ENCODE measurements at places on chromosomes 5 and 9. TPM values are rescaled to one million over a fixed set of nuclear protein-coding genes. Genes with fewer than 3 reads are reported as not detected.

The BAAT gene
- total RNA-seq = not detected

DNA sequence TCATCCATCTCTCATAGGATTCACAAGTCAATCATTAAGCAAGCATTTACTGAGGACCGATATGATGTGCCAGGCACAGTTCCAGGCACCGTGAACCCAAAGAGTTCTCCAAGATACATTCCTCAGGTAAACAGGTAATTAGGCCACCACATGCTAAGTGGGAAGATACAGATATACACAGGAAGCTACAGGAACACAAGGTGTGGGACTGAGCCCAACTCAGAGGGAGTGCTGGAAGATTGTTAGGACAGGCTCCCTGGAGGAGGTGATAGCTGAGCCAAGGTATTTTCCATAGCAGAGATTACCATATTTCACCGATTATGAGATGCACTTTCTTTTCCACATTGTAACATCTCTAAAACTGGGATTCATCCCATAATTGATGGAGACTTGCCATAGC is 31.4 kb upstream of the RAI14 start:
- no peak for DNase-seq

The CDH9 gene
- total RNA-seq = not detected

DNA sequence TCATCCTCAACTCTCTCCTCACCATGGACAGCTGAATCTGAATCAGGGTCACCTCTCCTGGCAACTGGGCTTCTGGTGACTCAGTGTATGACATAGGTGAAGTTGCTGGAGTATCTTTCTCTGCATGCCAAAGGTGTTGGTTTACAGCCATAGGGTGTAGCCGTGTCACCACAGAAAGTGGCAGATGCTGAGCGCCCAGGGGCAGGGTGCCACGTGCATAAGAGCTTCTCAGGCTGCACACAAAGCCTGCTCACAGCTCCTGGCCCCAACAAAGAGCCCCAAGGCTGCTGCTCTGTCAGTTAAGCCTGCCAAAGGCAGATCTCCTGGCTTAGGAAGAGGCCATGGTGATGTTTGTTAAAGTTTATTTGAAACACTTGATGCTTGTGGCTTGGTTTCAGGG is 297.7 kb upstream of the WWC1 start:
- DNase-seq = peak; percentile 81

- no peak for DNase-seq
These were observed 5.4 kb downstream of the DMAC1 start for GRCh38 chr9:7794196-7794595.

DNA sequence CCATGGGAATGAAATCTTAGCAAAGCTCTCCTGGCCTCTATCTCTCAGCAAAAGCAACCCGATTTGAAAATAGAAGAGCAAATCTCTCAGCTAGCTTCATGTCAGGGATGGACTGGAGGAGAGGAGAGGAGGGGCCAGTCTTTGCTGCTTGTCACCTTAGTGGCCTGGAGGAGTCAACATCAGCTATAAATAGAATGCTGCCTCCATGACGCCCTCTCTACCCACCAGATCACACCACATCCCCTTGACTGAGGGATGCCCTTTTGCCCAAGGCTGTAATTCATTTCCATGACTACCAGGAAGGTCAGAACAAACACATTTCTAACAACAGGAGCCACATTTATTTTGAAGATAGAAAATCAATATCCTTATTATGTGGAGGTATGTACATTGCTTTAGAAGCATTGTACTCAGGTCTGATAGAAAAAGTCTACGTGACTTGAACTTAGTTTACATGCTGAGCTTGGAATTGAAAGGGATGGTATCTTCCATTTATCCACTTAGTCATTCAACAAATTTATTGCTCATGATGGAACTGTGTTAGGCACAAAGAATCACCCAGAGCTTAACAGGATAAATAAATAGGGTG is 92.4 kb upstream of the LIFR start:
- no peak for DNase-seq

The PCDHA12 gene
- not detected for total RNA-seq

- DNase-seq = peak; percentile 89
These were observed 5.9 kb downstream of the ABCA2 start for GRCh38 chr9:137021979-137022661.

DNA sequence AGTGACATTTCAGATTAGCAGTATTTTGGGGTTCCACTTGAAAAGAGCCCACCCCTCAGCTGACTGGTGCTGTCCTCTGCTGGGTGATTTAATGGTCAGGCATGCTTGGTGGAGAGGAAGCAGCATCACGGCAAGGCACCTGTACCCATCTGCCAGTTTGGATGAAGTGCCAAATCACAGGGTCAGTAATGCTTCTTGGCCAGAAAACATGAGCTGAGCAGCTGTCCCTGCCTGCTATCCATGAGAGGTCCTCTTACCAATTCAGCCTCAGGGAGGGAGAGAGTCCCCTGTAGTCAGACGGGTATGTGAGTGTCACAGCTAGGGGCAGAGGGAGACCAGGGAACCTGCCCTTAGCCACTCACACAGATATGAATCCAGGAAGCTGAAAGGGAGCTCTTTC is 137.9 kb downstream of the SEC61B start:
- DNase-seq = no peak

DNA sequence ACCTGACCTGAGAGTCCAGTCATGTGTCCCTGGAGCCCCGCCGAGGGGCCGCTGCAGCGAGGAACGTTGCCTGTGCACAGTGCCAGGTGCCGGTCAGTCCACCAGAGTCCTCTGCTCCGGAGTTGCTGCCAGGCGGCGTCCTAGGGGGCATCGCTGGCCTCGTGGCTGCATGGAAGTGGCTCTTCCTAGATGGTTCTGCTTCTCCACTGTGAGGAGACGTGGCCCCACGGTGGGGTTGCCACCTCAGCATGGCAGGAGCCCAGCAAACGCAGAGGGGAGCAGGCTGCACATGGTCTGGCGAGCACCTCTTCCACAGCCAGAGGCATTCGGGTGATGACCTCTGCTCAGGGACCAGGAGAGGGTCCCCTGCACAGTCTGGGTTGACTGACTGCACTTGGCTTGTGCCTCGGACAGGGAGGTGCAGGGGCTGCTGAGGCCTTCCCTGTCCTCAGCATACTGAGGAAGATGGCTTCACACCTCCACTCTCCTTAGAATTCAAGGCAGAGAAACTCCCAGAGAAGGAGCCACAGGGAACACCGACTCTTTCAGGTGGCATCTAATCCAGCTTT is 25.9 kb upstream of the POMT1 start:
- no peak for DNase-seq

GRCh38 chr9:120876842-120877240 is at the start of gene PHF19:
Gene PHF19 (minus strand): TSS chr9:120877188. CDS start chr9:120874741, 2,447 bp downstream.
- DNase-seq = no peak

GRCh38 chr5:1781726-1782384 is 17.8 kb downstream of the MRPL36 start:
- no peak for DNase-seq

DNA sequence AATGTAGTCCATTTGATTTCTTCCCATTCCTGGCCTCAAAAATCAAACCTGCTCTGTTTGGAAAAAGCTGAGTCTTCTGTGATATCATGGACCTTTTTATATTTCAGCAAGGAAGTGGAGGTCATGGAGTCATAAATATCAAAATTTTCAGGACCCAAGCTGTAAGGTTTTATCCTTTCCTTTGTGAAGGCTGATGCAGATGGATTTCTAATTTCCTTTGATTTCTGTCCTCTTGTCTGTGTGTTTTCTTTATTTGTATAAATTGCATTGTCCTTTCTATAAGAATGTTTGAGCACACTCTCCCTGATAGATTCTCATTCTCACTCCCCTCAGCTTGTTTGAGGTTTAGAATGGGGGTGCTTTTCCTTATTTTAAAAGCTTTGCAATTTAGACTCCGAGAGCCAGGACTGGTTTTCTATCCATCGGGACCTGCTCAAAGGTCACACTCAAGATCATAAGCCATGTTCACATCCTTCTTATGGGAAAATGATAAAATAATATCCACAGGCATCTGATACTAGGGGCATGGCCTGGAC is 127.4 kb upstream of the TMEM161B start:
- DNase-seq = no peak

GRCh38 chr5:125410537-125411070 is 664.2 kb upstream of the ZNF608 start:
- DNase-seq = no peak

DNA sequence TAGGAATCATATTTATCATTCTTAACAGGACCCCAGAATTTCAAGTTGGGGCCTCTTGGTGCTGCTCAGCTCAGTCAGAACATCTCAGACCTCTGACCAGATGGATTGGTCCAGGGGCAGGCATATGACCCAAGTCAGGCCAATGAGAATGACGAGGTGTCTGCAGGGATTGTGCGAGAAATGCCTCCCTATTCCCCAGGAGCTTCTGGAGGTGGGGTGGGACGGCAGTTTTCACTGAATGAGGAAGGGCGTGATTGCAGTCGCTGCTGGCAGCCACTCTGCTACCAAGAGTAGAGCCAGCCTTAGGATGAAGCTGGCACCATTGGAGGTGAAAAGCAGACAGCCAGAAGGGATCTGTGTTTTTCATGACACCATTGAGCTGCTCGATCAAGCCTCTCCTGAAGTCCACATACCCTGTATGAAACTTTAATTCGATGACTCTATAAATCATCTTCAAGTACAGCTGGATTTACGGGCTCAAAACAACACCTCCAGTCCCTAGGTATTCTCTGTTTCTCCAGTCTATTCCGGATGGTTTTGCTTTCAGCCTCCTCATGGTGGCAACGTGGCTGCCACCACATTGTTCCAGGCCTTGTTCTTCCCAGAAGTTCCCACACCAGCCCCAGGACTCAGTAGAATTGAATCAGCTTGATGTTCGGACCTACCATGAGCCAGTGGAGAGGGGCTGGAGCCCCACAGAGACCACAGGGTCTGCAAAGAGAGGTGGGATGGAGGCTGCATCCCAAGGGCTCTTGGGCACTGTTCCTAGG is 70.2 kb upstream of the ADAMTS2 start:
- DNase-seq = no peak

DNA sequence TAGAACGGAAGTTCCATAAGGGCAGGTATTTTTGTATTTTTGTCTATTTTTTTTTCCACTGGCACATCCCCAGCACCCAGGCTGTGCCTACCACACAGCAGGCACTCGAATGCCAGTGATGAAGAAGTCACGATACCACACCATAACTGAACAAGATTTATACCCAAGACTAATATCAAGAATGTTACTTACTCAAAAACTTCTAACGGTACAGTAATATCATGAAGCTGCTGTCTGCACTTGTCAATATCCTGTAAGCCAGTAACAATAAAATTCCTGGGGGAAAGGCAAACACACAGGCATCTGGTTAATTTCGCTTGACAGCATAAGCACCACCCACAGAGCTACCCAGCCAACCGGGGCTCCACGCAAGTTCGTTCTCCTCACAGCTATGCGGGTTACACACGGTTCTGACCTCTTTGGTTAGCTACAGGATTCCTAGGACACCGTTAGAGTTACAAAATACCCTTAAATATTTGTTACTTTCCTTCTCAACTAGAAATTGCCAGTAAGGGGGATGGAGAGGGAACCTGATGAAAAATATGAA is 1.3 kb downstream of the MED10 start:
- DNase-seq = no peak

DNA sequence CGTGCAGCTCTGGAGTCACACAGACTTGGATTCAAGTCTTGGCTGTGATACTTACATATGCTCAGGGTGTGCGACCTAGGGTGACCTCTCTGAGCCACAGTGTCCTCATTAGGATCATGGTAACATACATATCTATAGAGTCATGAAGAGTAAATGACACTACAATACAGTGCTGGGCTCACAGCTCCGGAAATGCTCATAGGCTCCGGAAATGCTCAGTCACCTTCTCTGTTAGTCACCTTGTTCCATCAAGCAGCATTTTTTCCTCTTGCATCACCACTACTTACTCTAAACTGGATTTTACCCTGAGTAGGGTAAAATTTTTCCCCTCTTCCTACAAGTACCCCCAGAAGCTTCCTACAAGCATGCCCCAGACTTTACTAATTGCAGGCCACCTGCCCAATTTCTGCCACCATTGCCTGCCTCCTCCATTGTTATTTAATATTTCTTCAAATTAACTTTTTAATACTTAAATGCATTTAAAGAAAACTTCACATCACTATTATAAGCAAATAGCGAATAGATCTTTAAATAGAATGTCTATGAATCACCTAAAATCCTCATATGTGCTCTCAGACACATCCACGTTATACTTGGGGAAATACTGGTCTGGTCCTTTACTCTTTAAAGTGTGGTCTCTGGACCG is 147.6 kb upstream of the SPRY4 start:
- DNase-seq = peak; percentile 57

The GPR150 gene
- total RNA-seq = 0.17 TPM

GRCh38 chr5:514101-514485 is 10.2 kb downstream of the SLC9A3 start:
- DNase-seq = no peak

The LRRC70 gene
- total RNA-seq = 1.1 TPM

GRCh38 chr9:1053986-1054425 is 3.8 kb downstream of the DMRT2 start:
- no peak for DNase-seq
